ENCODE measurements at places on chromosomes 1 and 21.

DNA sequence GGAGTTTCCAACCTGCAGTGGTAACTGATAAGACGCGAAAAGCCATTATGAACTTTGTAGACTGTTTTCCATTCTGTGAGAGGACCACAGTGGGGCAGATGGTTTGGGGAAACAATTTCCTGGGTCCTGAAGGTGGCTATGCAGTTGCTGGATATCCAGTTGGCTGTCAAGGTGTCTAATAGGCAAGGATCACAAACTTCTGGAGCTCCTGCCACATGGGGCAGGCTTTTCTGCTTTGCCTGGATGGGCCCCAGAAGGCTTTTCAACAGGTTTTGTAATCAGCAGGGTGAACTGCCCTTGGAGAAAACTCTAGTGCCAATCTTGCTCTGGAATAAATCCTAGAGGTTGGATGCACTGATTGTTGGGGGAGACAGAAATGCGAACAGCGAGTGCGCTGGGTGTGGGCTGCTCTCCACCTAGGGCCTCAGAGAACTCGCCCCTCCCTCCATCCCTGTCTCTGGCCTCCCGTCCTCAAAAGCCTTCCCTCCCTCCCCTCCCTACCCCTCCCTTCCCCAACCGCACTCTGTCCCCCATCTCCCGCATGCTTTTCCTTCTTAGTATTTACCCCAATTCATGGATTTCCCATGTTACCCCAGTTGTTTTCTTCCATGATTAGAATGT, 210.3 kb upstream of the USP24 start:
- no peak for DNase-seq

DNA sequence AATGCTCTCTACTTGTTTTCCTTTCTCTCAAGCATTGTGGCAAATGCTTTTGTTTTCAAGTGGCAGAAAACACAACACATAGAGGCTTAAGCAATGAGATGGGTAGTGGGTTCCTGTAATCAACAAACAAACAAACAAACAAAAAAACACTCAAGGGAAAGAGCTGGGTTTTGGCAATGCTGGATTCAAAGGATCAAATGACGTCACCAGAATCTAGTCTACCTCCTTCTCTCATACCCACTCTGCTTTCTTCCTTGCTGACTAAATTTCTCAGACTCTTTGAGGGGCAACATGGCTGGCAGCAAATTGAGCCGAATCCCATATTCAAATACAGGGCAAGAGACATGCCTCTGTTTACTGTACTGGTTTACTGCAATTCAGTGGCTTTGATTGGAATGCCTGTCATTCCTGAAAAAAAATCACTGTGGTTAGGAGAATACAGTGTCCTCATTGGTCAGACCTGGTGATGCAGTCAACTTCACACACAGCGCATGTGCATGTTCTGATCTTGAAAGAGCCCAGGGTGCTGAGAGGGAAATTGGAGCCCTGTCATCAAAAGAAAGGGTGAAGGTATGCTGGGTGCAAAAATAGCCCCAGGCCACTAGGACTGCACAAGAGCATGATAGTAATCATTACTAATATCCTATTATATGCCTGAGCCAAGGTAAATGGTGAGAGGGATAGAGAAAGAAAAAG, 356.2 kb downstream of the KCTD3 start:
- DNase-seq, result peak; percentile 26

- no peak for DNase-seq
Observed at GRCh38 chr1:27318596-27318995, 3.4 kb upstream of the TMEM222 start.

DNA sequence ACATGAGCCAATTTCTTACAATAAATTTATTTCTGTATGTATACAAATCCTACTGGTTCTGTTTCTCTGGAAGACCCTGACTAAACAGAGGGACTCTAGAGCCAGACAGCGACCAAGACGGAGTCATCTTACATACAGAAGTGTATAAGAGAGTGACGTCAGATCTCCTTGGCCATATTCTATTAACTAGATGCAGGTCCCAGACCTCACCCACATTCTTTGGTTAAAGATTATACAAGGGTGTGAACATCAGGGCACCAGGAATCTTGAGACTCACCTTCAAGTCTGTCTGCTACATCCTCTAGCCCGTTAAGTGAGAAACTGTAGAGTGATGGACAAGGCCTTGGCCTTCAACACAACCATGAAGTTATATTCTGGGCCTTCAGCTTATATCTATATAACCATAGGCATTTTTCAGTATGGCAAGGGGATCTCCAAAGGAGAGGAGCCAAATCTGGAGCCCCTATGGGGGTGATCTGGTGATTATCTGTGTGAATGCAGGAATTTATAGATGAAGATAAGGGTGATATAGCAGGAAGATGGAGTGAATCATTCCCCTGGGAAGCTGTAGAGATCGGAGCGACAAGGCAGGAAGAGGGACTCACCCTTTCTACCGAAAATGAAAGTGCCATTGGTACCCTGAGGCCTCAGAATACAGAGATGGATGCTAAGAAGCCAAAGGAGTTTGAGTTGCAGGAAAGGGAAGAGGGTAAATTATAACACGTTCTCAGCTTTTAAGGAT, 83.9 kb downstream of the ADAMTS1 start:
- DNase-seq, result no peak

DNA sequence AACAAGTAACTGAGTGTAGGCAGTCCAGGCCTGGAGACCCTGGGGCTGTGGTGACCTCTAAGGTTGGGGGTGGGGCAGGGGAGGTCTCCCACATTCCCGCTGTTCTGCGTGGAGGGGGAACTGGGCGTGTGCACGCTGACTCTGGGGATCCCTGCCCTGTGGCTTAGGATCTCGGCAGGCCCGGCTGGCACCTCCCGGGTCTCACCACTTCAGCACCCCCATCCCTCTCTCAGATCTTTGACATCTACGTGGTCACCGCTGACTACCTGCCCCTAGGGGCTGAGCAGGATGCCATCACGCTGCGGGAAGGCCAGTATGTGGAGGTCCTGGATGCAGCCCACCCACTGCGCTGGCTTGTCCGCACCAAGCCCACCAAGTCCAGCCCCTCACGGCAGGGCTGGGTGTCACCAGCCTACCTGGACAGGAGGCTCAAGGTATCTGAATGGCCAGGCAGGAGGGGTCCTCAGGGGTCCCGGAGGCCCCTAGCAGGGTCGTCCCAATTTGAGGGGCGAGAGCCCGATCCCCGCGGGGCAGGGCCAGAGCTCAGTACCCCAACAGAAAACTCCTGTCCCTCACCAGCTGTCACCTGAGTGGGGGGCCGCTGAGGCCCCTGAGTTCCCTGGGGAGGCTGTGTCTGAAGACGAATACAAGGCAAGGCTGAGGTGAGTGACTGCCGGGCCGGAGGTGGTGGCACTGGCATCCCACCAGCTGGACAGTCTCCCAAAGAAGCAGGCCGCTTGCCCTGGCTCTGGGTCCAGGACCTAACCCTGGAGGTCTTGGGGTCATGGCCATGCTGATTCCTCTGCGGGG, 68.7 kb downstream of the TRIM11 start:
- no peak for DNase-seq

- peak; percentile 62 for DNase-seq
Observed at GRCh38 chr1:59568158-59568935, 246.4 kb upstream of the HOOK1 start.

DNA sequence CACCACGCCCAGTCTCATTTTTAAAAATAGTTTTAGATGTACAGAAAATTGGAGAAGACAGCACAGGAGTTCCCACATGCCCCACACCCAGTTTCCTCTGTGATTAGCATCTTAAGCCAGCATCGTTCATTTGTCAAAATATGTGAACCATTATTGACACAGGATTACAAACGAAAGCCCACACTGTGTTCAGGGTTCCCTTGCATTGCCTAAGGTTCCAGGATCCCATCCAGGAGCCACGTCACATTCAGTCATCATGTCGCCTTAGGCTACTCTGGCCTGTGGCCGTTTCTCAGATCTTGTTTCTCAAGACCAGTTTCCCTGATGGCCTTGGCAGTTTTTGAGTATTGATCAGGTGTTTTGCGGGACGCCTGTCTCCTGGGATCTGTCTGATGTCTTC, 34.7 kb upstream of the TNFRSF1B start:
- DNase-seq, result peak; percentile 89

- DNase-seq, result peak; percentile 24
Observed at GRCh38 chr1:6824665-6825368, 39.6 kb downstream of the CAMTA1 start.

GRCh38 chr1:237791592-237791991, 99.1 kb downstream of the ZP4 start:
- DNase-seq, result no peak

- no peak for DNase-seq
Observed at GRCh38 chr1:210565306-210565705, 236.6 kb downstream of the HHAT start.

GRCh38 chr1:46159516-46159915, 15.4 kb upstream of the TSPAN1 start:
- no peak for DNase-seq

- DNase-seq, result peak; percentile 27
Observed at GRCh38 chr1:94246692-94247137, 9.3 kb upstream of the ARHGAP29 start.

DNA sequence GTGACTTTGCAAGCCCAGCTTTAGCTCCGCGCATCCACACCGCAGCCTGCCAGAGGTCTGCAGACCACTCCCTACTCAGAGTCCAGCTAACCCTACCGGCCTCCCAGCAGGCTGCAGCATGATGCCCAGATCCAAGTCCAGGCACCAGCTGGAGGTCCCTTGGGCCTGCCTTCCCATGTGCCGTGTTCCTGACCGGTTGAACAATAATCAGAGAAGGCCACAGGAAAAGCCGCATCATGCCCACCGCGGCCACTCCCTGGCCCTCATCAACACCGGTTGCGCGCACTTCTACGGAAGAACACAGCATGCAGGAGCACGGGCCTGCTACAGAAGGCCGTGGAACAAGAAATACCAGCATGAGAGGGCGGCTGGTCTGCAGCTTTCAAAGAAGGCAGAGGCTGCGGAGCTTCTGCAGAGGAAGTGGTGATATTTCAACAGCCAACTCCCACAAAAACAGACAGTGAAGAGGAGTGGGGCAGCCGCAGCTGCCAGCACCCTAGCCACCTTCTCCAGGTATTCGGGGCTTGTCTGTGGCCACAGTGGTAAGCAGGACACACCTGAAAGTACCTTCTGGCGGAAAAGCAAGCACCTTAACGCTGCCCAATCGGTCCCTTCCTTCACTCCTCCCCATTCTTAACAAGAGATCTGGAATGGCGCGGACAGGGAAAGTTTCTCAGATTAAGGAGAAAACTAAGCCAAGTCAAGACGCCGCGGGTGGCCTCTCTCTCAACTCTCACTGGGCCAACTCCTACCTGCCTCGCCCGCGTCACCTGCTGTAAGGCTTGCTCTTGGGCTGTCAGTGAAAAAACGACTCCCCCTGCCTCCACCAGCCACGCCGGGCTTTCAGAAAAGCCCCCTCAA, 1.5 kb downstream of the PGBD5 start:
- peak; percentile 60 for DNase-seq

GRCh38 chr1:170568197-170568596, 36.2 kb downstream of the GORAB start:
- no peak for DNase-seq

- peak; percentile 18 for DNase-seq
Observed at GRCh38 chr1:15876357-15877055, 29.0 kb downstream of the SPEN start.

DNA sequence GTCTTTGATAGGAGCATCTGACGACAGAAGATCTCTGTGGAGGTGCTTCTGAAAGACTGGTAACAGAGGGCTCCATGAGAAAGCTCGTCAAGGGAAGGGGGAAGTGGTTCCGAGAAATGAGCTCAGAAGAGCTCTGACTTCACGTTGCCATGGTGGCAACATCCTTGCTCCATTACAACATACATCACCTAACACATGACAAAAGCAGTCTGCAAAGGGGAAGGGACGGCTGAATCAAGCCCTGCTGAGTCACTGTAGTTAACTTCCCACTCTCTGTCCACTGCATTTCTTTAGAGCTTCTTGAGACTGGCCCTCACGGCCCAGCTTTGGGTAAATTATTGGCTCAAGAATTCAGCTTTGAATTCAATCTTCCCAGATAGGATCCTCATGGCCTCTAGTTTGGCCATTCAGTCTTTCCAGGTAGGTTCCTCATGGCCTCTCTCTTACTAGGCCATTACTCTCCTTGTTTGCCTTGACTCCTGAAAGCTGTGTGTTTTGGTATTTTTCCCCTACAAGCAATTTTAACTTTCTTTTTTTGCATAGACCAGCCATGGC, 88.0 kb upstream of the ZNF648 start:
- peak; percentile 84 for DNase-seq

DNA sequence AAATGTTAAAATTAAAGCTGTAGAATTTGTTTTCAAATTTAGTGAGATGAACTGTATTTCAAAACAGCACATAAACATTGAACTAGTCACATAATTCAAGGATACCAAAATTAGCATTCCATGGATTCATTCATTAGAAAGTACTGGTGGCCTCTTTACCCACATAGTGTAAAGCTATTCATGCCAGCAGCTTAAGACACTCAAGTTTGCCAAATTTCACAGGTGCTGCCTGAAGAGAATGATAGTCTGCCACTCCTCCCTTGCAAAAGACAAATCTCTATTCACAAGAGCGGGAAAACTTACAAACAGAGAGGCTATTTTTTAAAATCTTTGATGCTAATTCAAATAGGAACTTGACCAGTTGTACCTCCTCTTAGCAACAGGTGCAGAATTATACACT, 337.0 kb downstream of the BRINP3 start:
- DNase-seq, result no peak

GRCh38 chr1:30675761-30676160, 47.6 kb downstream of the MATN1 start:
- peak; percentile 52 for DNase-seq

- DNase-seq, result peak; percentile 98
Observed at GRCh38 chr1:78303620-78304019, 187.2 kb upstream of the PTGFR start.

DNA sequence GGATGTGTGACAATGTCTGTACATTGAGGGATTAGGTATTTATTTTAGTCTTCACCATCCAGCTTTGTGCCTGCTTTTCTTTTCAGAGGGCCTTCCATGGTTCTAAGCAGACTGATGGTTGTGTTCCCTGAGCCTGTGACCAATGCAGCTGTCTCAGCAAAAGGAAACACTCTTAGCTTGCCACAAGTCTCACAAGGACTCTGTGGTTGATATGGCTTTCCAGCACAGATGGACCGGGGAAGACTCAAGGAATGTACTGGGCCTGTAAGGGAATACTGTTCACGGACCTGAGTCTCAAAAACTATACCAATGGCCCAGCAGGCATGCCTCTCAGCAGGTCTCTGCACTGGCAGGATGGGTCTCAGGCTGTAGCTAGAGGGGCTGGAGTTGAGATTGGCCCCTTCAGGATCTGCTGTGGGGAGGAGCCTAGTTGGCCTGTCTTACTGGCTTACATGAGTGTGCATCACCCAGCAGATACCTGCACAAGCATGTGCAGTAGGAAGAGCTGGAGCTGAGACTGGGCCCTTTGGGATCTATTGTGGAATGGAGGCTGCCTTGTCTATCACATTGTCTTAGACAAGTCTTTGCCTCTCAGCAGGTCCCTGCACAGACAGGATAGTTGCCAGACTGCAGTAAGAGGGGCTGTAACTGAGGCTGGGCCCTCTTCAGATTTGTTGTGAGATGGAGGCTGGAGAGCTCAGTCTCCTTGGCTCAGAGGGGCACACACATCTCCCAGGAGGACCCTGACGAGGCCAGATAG, 52.0 kb upstream of the PDC start:
- DNase-seq, result no peak

Measured in epithelial cell of esophagus (primary cell).